Activated T-cell treated with anti-CD3 and anti-CD28 coated beads, Interleukin-2, amount 50 U/mL, for 1 hour (primary cell): ENCODE measurements at places on chromosomes 12 and 14.

- no peak for DNase-seq
These were observed 11.9 kb downstream of the KRT8 start for GRCh38 chr12:52892974-52893373.

DNA sequence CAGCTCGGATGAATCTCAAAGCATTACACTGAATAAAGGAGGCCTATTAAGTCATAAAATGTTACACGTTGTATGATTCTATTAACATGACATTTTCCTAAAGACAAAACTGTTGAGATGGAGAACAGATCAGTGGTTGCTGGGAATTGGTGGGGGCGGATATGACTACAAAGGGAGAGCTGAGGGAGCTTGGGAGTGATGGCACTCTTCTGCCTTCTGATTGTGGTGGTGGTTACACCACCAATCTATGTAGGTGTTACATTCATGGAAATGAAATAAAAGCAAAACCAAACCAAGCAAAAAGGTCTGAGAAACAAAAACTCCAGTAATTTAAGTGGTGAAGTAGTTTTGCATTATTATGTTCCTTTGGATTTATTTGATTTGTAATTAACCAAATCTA is 16.4 kb upstream of the EVL start:
- no peak for DNase-seq

DNA sequence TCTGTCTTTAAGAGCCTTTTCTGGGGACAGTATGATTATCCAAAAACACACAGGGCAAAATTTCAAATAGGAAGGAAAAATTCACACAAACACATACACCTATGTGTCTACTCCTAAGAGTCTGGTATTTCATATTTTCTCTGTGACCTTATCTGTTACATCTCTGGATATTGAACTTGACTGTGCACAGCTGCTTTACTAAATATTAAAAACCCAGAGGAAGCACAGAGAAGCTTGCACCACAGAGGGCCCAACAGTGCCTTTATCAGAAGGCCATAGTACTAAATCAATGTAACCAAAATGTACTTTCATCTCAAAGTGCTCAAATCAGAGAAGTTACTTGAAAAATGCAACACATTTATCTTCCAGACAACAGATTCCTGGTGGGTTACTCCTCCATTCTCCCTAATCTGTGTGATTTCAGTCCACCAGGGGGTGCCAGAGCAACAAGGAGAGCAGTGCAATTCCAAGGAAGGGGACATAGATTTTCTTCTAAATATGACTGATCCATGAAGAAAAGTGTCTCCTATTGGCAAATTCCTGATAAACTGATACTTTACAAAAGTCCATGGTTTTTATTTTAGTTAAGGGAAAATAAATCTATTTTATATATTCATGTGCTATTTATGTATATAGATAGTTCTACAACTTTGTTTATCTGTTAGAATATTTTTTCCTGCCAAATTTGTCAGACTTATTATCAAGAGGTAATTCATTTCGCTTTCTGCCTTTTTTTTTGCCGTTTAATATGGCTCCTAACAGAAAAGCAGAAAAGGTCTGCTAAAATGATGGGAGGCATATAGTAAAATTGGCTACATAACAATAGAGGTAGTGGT is 617.6 kb downstream of the LRFN5 start:
- no peak for DNase-seq

- DNase-seq, result no peak
These were observed 129.3 kb upstream of the MAP1LC3B2 start for GRCh38 chr12:116429826-116430360.

- DNase-seq, result peak; percentile 45
These were observed 2.2 kb downstream of the CDK2AP1 start for GRCh38 chr12:123269395-123269892.

DNA sequence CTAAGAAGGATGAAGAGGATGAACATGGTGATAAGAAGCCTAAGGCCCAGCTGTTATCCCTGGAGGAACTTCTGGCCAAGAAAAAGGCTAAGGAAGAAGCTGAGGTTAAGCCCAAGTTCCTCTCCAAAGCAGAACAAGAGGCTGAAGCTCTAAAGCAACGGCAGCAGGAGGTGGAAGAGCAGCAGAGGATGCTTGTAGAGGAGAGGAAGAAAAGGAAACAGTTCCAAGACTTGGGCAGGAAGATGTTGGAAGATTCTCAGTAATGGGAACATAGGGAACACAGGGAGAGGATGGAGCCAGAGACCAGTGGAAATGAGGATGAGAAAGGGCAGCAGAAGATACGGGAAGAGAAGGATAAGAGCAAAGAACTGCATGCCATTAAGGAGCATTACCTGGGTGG is 27.5 kb upstream of the KRT77 start:
- no peak for DNase-seq

GRCh38 chr12:26196421-26196716 is 996 bp downstream of the SSPN start:
- DNase-seq, result no peak

- peak; percentile 74 for DNase-seq
These were observed 39.4 kb upstream of the PPP2R5C start for GRCh38 chr14:101721951-101722661.

- no peak for DNase-seq
These were observed 87.2 kb downstream of the SPRING1 start for GRCh38 chr12:116650585-116651087.

GRCh38 chr14:55545779-55546178 is 34.2 kb upstream of the KTN1 start:
- no peak for DNase-seq

DNA sequence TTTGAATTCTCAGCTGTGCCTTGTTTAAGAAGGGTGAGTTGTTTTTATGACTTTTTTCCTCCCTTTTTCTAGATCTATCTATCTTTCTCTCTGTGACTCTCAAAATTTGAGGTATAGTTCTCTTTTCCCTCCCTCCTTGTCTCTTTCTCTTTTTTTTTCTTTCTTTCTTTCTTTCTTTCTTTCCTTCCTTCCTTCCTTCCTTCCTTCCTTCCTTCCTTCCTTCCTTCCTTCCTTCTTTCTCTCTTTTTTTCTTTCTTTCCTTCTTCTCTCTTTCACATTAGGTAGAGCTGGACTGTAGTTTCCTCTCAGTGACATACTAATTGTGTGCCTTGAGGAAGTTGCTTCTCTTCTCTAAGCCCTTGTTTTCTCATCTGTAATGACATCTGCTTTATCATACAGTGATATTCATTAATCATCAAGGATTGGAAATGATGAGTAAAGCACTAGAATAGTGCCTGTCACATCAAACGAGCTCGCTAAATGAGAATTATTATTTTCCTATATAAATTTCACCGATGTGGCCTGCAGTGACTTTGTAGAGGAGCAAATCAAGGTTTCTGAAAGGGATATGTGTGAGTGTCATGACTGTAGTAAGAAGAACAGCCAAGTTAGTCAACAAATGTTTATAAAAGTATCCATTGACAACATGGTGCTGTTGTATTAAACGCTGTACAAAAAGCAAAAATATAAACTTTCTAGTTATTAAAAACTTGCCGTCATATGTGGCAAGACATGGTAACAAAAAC is 78.9 kb upstream of the SLC38A2 start:
- no peak for DNase-seq

GRCh38 chr12:59587710-59588109 is 8.1 kb upstream of the SLC16A7 start:
- DNase-seq, result no peak

DNA sequence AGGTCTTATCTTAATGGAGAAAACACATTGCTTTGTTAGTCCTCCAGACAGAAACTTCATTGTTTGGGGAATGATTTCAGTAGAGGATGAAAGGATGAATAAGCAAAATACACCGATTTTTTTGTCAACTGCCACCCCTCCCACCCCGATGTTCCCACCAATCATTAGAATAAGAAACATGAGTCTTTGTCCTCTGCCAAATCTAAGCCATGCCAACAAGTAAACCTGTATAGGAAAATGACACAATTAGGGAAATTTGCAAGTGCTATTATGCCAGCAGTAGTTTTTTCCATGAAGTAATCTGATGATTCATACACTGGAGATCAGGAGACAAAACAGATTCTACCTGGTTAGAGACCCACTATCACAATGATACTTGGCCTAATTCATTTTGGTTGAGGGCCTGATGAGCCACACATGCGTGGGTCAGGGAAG is 35.9 kb downstream of the FLRT2 start:
- DNase-seq, result no peak

GRCh38 chr12:113740699-113741098 is 225.4 kb downstream of the RBM19 start:
- DNase-seq, result no peak

GRCh38 chr12:98893675-98894411 is 248.8 kb downstream of the APAF1 start:
- DNase-seq, result no peak
